ENCODE measurements at places on chromosomes 5 and 9.

DNA sequence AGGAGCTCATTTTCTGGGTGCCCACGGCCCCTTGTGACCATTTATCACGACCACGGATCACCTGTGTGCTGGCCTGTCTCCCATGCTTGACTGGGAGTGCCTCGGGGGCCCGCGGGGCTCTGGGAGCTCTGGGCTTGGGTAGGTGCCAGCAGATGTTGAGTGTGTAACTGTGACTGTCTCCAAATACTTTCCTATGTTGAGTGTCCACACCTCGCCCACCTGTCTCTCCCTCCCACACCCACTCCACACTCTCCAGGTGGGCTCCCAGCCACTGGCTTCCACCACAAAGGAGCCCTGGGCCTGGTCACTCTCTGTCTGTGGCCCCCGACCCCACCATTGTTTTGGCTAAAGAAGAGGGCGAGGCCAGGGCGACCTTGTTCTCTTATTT, 196.4 kb downstream of the CDK5RAP2 start:
- DNase-seq: no peak

DNA sequence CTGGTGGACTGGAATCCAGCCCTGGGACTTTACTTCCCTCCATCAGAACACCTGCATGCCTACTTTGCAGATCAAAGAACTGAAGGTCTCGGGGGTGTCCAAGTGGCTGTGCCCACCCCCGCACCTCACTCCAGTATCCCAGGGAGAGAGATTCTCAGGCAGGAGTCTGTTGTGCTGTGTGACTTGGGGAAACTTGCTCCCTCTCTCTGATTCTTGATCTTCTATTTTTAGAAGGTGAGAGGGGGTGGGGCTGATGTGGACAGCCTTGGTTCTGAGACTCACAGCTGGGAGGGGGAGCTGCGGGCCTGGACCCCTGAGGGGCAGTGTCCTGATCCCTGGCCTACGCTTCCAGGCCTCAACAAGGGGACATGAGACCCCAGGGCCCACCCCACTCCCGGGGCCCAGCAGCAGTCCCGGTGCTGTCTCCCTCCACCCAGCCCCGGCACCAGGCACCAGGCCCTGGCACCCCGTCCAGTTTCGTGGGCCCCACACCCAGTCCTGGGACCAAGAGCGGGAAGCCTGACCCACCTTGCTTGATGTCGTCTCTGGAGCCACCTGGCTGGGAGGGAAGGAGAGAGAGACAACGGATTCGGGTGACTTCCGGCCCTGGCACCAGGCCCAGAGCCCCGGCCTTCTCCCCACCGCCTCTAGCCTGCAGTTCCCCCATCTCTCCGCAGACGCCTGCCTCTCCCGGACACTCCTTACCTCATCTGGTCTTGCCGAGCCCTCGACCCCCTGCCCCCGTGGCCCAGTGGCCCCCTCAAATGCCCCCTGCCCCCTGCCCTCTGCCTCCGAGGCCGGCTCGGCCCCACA, 74.0 kb upstream of the SPTLC1 start:
- DNase-seq: no peak

- DNase-seq: no peak
Measured at GRCh38 chr5:23147625-23148024, 294.5 kb upstream of the CDH12 start.

GRCh38 chr5:51203598-51203997, 179.7 kb upstream of the ISL1 start:
- DNase-seq: no peak

DNA sequence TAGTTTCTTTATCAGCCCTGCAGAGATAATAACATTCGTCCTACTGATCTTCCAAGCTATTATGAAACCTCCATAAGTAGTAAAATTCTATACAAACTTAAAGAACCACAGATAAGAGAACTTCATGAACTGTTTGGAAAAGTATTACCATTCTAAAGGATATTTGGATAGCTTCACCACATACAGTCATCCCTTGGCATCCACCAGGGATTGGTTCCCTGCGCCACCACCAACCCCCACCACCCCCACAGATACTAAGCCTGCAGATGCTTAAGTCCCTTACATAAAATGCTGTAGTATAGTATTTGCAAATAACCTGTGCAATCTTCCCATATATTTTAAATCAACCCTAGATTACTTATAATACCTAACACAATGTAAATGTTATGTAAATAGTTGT, 61.4 kb upstream of the SHISAL2B start:
- no peak for DNase-seq

DNA sequence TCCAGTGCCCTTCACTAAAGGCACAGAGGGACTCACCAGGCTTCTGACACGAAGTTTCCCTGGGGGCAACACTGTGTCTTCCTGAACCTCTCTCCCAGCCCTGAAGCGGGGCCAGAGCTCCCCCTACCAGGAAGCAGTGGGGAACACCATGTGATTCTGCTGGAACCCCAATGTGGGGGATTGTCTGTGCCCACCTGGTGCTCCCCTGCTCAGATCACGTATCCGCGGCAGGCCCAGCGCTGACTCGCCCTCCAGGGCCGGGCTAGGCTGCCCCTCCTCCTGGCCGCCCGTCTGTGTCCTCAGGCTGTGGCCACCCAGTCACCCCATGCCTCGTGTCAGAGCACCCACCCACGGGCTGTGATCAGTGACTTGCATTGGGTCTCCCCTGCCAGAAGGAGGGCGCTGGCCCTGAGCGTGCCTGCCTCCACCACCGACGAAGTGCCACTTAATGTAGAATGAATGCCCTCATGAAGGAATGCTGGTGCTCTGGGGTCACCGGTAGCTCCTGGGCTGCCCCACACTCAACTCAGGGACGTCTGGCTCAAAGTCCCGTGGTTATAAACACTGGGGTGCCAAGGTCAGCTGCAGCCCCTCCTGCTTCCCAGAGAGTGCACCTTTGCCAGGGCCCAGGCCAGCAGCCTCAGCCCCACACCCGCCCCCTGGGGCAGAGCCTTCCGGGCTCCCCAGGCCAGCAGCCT, 22.1 kb downstream of the SARDH start:
- no peak for DNase-seq

GRCh38 chr5:138366632-138367382, 14.3 kb downstream of the KDM3B start:
- DNase-seq: no peak

GRCh38 chr5:115816226-115817081, at the start of gene CDO1:
Gene CDO1, minus strand, starts transcription at chr5:115816659. Its CDS starts 262 bp downstream, at chr5:115816397.
- DNase-seq: no peak

DNA sequence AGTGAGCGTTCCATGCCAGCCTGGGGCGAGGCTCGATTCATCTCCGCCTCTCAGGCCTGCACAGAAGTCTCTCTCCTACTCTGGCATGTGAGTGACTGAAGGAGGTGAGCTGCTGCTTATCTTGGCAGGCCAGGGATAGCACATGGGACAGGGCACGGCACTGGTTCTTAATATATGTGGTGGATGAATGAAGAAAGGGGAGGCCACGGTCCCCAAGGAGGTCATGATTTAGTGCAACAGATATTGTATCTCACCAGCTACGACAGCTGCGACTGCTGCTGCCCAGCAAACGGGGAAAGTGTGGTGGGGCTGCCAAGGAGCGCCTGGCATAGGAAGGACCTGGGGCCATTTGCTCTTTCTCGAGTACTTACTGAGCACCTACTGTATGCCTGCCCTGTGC, 19.3 kb upstream of the MAPK9 start:
- DNase-seq: no peak

DNA sequence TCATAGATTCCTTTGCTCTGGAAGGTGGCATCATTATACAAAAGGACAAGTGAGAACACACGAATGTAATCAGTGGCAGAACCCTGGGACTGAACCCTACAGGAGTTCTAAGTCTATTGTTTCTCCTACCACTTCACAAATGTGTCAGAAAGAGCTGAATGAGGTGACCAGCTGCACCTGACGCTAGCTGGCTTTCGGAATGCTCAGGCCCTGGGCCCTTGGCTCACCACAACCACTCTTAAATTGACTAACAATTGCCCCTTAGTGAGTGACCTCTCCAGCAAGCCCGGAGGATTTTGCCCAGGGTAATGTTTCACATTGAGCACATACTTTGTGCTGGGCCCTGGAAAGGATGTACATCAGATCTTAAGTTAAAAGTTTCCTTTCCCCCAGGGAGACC, 41.2 kb upstream of the ABCA1 start:
- DNase-seq: no peak

DNA sequence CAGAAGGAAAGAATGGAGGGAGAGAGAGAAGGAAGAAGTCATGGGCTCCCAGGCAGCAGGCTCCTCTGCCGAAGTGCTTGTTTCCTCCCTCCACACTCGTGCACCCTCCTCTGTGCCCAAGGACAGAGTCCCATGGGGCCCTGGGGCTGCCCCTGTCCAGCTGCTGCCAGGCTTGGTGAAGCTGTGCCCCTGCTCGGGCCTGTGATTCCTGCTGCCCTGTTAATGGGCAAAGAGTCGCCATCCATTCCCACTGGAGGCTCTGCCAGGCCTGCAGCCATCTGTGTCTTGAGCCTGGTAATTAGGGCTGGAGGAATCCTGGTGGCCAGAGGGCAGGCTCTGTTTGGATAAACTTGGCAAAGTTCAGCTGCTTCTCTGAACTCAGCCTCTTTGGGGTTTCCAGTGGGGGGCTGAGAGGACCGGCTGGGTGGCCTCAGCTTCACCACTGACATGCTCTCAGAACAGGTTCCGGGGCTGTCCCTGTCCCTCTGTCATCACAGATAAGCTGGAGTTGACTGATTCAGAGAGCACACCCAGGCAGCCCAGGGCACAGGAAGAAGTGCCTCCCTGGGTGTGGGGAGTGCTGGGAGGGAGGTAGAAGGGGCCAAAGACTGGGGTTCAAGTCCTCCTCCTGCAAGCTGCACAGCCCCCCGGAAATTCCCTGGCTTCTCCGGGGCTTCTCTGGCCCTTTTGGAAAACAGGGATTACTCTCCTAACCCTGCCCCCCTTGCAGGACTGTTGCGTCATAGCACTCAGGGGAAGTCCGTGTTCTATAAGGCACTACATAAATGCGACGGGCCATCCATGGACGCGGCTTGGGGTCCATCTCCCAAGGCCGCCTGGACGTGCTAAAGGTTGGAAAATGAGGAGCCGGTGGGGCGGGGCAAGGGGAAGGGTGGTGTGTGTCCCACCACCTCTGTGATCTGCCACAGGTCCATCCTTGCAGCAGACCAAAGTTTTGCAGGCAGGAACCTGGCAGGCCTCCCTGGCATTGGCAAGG, 154.8 kb downstream of the PAX5 start:
- no peak for DNase-seq

- no peak for DNase-seq
Measured at GRCh38 chr9:120416781-120417427, 163.1 kb downstream of the CDK5RAP2 start.

DNA sequence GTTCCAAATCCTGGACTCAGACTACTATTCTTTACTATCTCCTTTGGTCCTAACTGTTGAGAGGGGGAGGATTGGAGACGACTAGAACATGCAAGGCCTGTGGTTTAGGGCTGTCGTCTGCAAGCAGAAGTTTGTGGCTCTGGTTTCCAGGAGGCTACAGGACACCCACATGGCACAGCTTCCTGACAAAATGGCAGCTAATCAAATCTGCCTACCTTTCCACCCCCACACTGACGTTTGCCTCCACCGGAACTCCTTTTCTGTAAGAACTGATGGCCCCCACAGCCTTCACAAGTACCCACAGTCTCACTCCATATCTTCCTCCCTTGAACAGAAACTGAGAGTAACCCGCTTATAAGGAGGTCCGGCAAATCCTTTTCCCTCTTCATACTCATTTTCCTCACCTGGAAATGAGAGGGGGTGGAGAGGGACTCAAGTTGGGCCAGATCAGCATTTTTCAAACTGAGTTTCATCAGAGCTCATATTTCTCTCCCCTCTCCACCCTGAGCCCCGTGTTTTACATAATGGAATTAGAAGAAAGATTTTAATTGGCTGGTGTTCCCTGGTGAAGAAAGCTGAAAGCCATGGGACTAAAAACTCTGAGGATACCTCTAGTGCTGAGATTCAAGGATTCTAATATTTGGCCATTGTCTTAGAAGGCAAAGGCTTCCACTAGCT, 5.2 kb downstream of the SLC31A2 start:
- no peak for DNase-seq

DNA sequence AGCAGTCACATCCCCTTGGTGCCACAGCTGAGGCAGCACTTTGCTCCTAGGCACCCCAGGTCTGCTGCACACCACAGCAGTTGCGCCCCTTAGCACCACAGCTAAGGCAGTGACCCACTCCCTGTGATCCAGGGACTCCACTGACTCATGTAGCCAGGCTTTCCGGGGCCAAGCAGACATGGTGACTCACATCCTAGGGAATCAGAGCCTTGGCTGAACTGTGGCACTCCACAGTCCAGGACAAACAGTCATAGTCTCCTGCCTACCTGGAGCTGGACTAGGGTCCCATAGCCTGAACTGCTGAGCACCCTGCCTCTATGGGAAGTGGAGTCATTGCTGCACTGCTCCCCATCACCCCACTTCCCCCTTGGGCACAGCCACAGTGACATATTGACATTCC, 338.7 kb downstream of the NPR3 start:
- peak; percentile 64 for DNase-seq

- DNase-seq: peak; percentile 28
Measured at GRCh38 chr5:154285661-154286408, 95.3 kb downstream of the GALNT10 start.

DNA sequence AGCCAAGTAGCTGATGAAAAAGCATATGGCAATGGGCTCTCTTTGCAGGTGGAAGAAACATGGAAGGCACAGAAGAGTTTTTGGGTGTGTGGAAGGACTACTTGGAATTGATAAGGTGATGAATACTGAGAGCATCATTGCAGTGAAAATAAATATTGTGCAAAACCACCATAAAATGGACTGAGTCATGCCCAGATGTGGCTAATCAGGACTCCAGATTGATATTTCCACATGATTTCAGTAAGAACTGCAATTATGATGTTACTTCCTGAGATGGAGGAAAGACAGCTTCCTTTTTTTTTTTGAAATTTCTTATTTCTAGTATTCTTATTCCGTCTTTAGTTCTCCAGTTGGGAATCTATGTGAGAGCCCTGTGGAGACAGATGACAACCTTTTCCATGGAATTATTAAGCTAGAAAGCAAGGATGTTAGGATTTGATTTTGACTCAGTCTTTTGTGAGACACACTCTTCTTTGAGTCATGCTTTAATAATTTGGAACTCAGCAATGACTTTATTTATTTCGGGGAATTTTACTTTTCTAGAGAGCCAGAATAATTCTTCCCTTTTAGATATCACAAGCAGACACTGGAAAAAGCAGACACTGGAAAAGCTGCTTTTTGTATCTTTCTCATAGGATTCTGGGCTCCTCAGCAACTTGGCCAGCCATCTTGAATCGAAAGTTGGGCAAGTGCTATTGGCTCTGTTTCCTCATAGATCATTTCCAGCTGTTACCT, 94.2 kb upstream of the VCAN start:
- DNase-seq: no peak

GRCh38 chr9:95436416-95436815, 80.4 kb downstream of the PTCH1 start:
- no peak for DNase-seq

GRCh38 chr9:137544176-137544760, 5.9 kb downstream of the PNPLA7 start:
- no peak for DNase-seq

DNA sequence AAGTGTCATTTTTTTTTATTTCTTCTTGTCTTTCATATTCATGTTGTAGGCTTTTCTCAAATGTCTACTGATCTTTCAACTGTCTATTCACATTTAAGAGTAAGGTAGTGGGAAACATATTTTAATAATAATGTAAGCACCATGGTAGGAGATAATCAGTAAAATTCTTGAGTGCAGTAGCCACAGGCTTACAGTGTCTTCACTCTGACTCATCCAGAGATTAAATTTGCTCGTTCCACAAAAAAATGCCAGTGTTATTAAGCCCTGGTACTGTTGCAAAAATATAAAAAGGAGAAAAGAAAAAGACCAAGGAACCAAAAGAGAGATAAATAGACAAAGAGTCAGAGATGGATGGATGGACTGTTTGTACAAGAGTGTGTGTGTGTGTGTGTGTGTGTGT, 43.0 kb downstream of the PARP8 start:
- no peak for DNase-seq

- DNase-seq: no peak
Measured at GRCh38 chr5:136427426-136427825, 62.1 kb upstream of the TRPC7 start.
